GM12891 (cell line): ENCODE measurements at places on chromosomes 7 and 10.

DNA sequence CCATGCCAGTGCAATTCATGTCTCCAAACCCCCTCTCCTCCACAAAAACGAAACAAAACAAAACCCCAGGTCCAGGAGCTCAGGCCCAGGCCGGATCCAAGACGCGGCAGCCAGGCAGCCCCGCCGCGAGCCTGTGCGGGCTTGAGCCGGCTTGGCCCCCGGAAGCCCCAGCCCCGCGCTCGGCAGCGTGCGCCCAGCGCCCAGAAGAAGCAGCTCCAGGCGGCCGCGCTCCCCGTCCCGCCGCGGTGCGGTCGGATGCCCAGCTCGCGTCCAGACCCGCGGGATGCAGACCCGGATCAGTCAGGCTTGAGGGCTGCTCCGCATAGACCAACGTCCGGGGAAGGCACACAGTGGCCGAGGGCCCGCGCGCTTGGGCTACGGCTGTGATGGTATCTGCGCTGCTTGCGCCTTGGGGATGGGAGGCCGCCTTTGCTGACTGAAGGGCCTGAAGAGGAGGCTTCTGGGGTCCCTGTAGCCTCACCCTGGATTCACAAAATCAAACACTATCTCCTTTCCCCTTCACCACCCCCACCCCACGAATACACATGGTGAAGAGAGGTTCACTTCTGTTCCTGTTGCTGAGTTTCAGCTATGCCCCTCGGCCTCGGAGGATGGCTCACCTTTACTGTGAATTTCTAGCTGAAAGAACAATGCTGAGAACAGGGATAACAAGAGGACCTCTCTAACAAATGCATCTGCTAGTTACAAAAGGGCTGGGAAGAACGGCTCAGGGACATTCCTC lies 79.9 kb upstream of the EN2 start:
- DNase-seq: no peak

- no peak for DNase-seq
Measured at GRCh38 chr7:37427276-37427940, 21.3 kb downstream of the ELMO1 start.

GRCh38 chr10:16741540-16741939 lies 75.7 kb downstream of the RSU1 start:
- DNase-seq: no peak

DNA sequence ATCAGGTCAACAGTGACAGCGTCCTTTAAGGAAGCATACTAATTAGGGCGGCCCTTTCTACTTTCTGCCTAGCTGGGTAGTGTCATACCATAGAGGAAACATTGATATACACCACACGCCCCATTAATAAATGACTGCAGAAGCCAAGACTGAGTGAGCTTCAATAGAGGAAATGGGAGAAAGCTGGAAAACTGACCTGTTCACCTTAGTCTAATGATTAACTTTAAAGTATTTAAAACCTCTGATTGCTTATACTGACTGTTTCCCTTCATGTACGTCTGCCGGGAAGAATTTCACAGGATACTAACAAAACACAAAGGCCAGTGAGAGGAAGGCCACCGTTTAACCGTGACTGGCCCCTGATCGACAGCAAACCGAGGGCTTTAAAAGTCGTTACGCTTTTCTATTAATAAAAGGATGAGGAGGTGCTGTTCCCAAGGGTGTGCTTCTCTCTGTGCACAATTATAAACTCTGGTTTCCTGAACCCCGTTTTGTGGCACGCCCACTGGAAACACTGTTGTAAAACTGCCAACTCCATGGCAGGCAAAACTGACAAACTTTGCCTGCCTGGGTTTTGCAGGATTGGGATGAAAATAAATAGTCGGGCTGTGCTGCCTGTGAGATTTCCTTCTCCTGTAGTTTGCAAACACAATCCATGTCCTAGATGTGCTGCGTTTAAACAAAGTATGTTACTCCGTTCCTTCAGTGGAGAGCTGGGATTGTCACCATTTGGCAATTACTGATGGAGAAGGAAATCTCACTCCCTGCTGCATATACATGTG lies 137.6 kb downstream of the NRP1 start:
- DNase-seq: no peak

DNA sequence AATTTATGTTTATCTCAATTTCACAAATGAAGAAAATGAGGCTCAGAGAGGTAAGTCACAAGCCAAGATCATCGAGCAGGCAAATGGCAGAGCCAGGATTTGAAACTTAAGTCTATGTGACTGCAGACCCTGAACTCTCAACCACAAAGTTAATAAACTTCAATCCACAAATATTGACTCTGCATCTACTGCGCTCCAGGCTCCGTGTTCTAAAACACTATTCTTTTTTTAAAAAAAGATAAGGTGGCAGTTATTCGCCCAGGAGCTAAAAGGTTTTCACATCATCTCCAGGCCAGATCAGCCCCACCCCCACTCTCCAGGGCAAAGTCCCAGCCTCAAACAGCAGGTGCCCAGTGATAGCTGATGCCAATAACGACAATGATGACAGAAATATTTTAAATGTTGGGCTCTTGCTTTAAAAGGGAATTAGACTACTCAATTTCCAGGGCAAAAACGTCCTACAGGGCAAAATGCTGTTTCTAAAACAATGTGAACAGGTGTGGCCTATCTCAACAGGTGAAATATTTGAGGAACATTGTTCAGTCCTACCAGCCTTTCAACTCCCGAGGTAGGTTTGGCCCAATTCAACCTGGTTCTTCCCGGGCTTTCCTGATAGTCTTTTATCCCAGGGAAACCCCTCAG lies 85.2 kb downstream of the SORBS1 start:
- DNase-seq: no peak

- no peak for DNase-seq
Measured at GRCh38 chr10:909831-910230, 21.7 kb downstream of the LARP4B start.

- DNase-seq: no peak
Measured at GRCh38 chr10:123781956-123782500, 109.6 kb downstream of the CPXM2 start.

GRCh38 chr7:130419658-130420057 lies 21.2 kb downstream of the CEP41 start:
- no peak for DNase-seq

DNA sequence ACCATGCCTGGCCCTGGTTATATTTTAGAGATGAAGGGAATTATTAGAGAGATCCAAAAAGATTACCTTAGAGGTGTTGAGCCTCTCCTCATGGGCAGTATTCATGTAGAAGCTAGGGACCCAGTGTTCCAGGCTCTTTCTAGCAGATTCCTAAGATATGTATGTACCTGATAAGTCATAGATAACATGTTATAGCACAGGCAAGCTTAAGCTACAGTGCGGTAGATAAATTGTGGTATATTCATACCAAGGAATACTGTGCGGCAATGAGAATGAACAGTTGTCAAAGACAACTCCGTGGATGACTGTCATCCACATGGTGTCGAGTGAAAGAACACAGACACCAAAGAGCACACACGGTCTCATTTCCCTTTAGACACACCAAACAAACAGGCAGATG lies 53.1 kb downstream of the TACR2 start:
- DNase-seq: no peak

GRCh38 chr7:12735923-12736322 lies 48.5 kb downstream of the ARL4A start:
- DNase-seq: no peak

DNA sequence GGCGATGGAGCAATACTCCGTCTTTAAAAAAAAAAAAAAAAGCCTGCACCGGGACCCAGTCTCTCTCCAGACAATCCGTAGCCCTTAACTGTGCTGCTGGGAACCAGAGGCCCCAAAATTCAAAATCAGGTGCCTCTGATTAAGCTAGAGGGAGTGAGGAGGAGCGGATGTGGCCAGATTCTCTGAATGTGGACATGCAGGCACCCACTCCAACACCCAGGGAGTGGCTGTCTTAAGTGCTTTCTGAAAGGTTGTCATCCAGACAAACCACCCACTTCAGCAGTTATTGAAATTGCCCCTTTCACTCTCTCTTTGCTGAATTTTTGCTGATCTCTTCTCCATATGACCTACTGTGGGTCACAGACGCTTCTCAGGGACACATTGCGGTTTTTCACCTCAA lies 14.2 kb downstream of the NRP1 start:
- no peak for DNase-seq

GRCh38 chr7:99011341-99011705 lies 132.6 kb downstream of the SMURF1 start:
- DNase-seq: no peak

- no peak for DNase-seq
Measured at GRCh38 chr7:155808549-155809331, 3.5 kb downstream of the SHH start.

- no peak for DNase-seq
Measured at GRCh38 chr7:50771120-50772002, 11.3 kb downstream of the GRB10 start.

- DNase-seq: no peak
Measured at GRCh38 chr10:107913317-107914294, 749.1 kb upstream of the SORCS1 start.

DNA sequence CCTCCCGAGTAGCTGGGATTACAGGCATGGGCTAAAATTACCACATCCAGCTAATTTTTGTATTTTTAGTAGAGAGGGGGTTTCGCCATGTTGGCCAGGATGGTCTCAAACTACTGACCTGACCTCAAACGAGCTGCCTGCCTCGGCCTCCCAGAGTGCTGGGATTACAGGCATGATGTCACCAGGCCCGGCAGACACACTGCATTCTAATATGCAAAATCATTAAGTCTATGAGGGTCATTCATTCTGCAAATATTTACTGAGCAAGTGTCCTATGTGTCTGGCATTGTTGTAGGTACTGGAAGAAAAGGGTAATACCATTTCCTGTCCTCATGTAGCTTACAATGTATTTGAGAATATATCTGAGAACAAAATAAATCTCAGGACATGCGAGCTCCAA lies 2.7 kb downstream of the PUS7 start:
- no peak for DNase-seq

GRCh38 chr7:142012825-142013511 lies 17.3 kb downstream of the MGAM start:
- no peak for DNase-seq

DNA sequence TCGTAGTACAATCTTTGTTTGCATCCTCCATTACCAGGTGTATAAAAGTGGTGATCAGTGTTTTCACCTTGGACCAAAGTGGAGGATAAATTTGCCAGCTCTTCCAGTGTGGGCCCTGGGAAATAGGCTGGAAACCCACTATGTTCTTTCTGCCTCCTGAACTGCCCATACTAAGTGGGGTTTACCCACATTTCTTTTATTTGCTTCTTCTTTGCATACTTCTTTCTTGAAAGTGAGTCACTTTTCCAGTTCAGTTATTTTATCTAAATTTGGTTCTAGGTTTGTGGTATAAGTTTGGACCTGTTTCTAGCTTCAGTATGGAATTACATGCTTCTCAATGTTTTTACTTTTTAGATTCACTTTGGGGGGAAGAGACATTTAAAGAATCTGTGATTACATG lies 126.2 kb upstream of the ACBD5 start:
- no peak for DNase-seq

DNA sequence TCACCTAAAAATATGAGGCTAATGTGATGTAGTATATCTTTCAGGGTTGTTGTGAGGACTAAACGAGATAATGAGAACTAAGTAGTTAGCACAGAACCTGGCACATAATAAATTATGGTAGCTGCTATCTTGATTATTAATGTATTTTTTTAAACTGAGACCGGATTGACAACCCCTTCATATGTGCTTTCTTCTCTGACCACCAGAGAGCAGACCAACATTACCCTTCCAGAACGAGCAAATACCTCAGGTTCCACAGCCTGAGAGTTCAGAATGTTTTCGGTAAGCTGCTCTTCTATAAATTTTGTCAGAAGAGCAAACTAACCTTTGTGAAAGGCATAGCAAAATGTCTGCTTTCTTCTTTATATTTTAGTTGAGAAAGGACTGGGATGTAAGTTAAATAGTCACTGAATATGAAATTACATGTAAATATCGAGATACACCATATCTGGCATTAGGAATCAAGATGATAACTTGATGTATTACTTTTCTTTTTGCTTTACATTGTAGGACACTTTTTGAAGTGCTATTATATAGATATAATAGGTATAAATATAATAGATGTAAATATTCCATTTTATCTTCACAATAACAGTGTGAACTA lies 13.6 kb upstream of the BPGM start:
- DNase-seq: no peak

GRCh38 chr7:1536743-1537534 lies 6.4 kb downstream of the MAFK start:
- no peak for DNase-seq

DNA sequence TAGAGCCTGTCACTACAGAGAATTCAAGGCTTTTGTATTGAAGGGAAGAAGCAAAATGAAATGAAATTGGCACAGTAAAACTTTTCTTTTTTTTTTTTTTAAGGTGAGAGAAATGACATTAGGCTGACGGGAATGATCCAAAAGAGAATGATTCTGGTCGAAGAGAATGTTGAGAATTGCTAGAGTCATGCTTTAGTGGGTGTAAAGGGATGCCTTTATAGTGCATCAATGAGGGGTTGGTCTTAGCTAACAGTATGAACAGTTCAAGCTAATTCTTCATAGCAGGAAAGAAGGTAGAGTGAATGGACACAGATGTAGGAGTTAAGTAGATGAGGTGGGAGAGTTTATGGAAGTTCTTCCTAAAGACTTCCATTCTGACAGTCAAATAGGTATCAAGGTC lies 32.3 kb upstream of the LSM8 start:
- no peak for DNase-seq

DNA sequence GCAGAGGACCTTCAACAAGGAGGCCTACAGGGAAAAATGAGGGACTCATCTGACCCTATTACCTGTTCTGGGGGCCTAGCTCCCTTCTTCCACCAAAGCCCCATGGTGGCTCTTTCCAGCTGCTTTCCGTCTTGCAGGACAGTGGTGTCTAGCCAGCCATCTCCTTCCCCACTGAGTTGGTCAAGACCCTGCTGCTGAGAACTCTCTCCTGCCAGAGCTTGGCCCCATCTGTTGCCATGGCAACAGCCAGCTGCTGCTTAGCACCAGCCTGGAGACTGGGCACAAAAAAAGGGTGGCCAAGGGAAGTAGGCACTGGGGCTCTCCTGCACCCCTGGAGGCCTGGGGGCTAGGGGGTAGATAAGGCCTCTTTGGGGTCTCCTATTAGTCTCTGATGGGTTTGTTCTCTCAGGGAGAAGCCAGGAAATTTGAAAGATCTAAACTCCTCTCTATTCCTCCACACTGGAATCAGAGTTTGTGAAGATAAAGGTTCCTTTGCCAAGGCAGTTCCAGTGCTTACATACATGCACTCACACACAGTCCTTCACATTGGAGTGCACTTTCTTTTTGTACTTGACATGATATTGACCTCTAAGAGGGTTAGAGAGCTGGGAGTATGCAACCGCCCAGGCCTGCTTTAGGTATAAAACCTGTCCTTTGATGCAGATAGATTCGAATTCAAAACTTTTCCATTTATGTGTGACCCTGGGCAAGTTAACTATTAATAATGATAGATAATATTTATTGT lies 15.8 kb downstream of the TSPAN33 start:
- DNase-seq: no peak

DNA sequence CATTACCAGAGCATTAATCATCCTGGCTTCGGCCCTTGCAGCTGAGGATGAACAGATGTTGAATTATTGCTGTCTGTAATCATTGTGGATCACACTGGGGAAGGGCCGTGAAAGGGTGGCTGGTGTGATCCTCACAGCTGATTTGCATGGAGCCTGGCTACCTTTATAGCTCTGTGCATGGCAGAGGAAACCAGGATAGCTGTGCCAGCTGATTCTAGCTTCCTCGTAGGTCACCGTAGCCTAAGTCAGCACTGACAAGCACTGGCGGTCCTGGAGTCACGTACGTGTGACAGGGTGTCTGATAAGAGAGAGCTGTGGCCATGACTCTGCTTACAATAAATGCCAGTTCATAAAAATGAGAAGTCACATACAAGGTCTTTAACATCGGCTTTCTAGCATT lies 76.5 kb downstream of the INSYN2A start:
- DNase-seq: no peak

- DNase-seq: no peak
Measured at GRCh38 chr7:102856036-102856435, 56.8 kb upstream of the LRRC17 start.

- DNase-seq: no peak
Measured at GRCh38 chr10:85674851-85675250, 691.7 kb downstream of the GRID1 start.
